ENCODE measurements at places on chromosomes 12 and 14.

GRCh38 chr12:62258941-62259630 lies 1.1 kb upstream of the USP15 start:
- no peak for DNase-seq

- no peak for DNase-seq
Observed at GRCh38 chr12:2548081-2548480, 246.7 kb upstream of the FKBP4 start.

DNA sequence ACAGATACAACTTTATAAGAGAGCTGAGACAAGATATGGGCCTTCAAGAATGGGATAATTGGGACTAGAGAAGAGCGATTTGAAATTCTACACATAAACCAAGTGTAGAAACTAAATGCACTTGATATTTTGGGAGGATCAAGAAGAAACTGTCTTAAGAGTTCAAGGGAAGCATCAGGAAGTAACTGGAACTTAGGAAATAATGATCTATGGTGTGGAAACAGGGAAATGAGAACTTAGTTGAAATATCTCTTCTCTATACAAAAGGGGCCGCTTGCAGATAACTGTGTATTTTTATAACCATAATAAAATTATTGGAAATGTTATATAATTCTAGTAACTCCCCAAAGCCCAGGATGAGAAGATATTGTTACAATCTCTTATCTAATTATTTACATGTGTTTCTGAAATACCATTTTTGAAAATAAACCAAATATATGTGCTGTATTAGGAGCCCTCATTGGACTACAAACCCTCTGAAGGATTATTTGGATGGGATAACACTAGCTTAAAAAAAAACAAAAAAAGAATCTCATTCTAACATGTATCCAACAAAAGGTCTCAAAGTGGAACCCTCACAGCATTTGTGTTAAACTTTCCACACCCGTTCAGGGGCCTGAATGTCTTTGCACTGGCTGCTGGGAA lies 84.7 kb upstream of the FLRT2 start:
- no peak for DNase-seq

DNA sequence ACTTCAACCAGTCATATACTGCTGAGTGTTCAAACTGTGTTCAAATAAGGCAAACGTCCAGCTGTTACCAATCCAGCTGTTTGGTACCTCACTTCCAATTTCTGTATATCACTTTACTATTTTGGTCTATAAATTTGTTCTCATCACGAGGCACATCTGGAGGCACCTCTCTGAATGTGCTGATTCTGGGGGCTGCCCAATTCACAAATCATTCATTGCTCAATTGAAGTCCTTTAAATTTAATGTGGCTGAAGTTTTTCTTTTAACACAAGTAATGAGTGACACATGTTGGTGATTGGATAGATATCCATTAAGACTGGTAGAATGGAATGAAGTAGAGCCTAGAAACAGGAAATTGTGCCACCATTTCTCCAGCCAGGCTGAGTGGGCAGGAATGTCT lies 617.0 kb upstream of the TMEM132C start:
- no peak for DNase-seq

GRCh38 chr12:98374007-98374406 lies 141.4 kb upstream of the TMPO start:
- no peak for DNase-seq

GRCh38 chr12:115572440-115572839 lies 705.1 kb downstream of the MED13L start:
- no peak for DNase-seq

GRCh38 chr12:26198742-26199141 lies 3.4 kb downstream of the SSPN start:
- DNase-seq, result no peak

DNA sequence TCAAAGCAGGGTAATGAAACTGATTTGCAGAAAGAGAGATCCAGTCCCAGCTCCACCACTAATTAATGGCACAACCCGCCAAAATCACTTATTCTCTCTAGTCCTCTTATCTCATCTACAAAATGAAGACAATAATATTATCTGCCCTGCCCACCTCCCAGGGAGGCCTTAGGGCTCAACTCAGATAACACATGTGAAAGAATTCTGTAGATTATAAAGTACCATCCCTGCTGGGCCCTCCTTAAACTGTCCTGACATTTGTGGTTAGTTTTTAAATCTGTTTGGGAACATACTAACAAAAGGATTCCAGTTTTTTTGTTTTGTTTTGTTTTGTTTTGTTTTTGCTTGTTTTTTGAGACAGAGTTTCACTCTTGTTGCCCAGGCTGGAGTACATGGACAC lies 7.3 kb downstream of the POMT2 start:
- no peak for DNase-seq

GRCh38 chr12:63362166-63362565 lies 211.2 kb upstream of the AVPR1A start:
- DNase-seq, result no peak

- DNase-seq, result no peak
Observed at GRCh38 chr12:13749389-13749788, 232.0 kb downstream of the GRIN2B start.

GRCh38 chr12:91973813-91974212 lies 171.8 kb downstream of the BTG1 start:
- DNase-seq, result no peak

GRCh38 chr14:22484632-22485031 lies 104.4 kb downstream of the DAD1 start:
- no peak for DNase-seq
